ENCODE measurements at places on chromosomes 16 and 17.

DNA sequence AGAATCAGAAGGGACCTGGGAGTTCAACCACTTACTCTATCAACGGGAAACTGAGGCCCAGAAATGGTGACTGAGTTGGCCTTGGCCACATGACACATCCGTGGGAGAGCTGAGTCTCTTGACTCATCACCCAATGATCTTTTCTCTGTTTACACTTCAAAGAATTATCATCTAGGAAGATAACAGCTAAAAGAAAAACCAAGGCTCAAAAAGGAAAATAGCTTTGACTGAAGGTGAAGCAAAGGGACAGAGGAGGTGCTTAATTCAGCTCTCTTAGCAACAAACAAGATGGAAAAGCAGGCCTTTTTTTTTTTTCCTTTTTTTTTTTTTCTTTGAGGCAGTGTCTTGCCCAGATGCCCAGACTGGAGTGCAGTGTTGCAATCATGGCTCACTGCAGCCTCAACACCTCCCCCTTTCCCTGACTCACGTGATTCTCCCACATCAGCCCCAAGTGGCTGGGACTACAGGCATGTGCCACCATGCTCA is 16.7 kb downstream of the ERCC4 start:
- no peak for DNase-seq

GRCh38 chr16:86476956-86477534 is 33.3 kb upstream of the FOXF1 start:
- no peak for DNase-seq

DNA sequence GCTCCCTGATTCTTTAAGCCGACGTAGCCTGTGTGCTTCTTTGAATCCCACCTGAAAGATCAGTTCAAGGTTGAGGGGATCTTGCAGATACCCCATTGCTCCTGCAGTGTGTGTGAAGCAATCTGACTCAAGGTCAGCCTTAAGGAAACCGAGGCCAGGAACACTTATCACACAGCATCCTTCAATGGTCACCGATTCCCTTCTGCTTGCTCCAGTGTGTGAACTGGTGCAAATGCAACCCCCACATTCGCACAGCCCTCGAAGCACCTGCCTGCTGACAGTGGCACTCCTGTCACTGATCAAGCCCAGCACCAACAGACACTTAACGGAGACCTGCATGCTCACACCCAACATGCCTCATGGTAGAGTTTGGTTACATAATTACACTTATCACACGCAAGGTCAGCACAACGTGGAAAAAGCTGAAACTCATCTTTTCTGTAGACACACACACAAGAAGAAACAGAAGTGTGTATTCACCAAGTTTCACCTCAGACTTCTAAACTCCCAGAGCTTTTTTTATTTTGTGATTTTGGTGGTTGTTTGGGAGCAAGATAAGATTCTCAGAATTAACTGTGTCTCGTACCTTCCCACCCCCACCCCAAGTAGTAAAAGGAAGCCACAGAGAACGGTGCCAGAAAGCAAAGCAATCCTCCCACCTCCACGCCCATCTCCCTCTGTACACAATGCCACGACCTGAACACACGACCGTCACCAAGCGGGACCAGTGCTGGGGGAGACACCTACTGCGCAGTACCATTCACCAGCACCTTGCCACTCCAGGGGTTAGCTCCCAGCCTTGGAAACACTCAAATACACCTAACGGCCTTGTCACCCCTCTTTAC is 37.2 kb downstream of the LITAFD start:
- no peak for DNase-seq

GRCh38 chr16:73234496-73234895 is 186.6 kb upstream of the ZFHX3 start:
- no peak for DNase-seq

GRCh38 chr17:40901981-40902474 is 17.0 kb upstream of the KRT20 start:
- no peak for DNase-seq
